ENCODE measurements at places on chromosomes 5 and 9. TPM values are rescaled to one million over a fixed set of nuclear protein-coding genes. Genes with fewer than 3 reads are reported as not detected.

The GALNT10 gene
- total RNA-seq = 10.0 TPM

The DMAC1 gene
- total RNA-seq = 7.4 TPM

The NEUROG1 gene
- not detected for total RNA-seq

The BOD1 gene
- 96.0 TPM for total RNA-seq

The GPR151 gene
- total RNA-seq = not detected

The FUBP3 gene
- 48.9 TPM for total RNA-seq

The LIFR gene
- 13.6 TPM for total RNA-seq

The BNIP1 gene
- 30.0 TPM for total RNA-seq

The NRARP gene
- 0.12 TPM for total RNA-seq

The CDKN2A gene
- total RNA-seq = 8.9 TPM

The SCGB3A1 gene
- total RNA-seq = not detected

The FER gene
- total RNA-seq = 58.2 TPM

The NINJ1 gene
- total RNA-seq = 35.1 TPM

The ASTN2 gene
- 7.5 TPM for total RNA-seq

The DMGDH gene
- 3.6 TPM for total RNA-seq

The KIF12 gene
- not detected for total RNA-seq
